Neural progenitor cell (in vitro differentiated cells): ENCODE measurements at places on chromosomes 7 and 10. TPM values are rescaled to one million over a fixed set of nuclear protein-coding genes. Genes with fewer than 3 reads are reported as not detected.

Gene ZNF746
- total RNA-seq: 11.0 and 24.1 TPM in 2 replicates

Gene PLAC9
- total RNA-seq: not detected in 2 replicates

Gene ANXA8L1
- not detected in 2 replicates for total RNA-seq

- no peak for DNase-seq
Measured at GRCh38 chr10:74896788-74897527, 70.6 kb downstream of the KAT6B start.

- no peak for DNase-seq
Measured at GRCh38 chr10:12628153-12628552, 278.8 kb downstream of the CAMK1D start.

GRCh38 chr10:3237530-3237929 is 64.9 kb upstream of the PITRM1 start:
- no peak for DNase-seq

DNA sequence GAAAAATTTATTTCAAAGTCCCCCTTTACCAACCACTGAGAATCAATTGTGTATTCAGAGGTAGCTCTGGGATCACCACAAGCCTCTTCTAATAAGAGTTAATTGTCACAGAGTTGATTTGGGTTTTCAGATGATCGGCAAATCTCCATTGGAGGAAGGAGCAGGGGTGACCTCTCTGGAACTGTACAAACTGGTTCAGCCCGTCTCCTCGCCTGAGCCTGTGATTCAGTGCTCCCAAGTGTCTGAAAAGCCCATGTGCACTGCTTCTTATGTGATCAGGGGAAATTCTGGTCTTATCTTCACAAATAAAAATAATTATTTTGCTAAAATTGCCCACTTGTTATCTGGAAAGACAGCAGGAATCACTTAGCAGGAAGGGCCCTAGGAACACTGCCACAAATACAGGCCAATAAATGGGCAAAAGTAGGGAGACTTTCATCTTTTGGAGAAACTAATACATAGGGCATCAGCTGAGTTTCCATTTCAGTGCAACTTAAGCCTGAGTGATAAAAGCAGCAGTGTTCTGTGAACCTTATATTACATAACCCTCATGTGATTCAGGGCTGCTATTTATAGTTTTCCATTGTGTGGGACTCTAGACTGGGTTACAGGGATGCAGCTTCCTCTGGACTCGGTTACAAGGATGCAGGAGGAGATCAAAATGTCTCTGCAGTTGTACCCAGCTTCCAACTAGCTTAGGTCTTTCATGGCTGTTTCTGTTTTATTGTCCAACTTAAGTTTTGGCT is 32.3 kb downstream of the CDK1 start:
- no peak for DNase-seq

DNA sequence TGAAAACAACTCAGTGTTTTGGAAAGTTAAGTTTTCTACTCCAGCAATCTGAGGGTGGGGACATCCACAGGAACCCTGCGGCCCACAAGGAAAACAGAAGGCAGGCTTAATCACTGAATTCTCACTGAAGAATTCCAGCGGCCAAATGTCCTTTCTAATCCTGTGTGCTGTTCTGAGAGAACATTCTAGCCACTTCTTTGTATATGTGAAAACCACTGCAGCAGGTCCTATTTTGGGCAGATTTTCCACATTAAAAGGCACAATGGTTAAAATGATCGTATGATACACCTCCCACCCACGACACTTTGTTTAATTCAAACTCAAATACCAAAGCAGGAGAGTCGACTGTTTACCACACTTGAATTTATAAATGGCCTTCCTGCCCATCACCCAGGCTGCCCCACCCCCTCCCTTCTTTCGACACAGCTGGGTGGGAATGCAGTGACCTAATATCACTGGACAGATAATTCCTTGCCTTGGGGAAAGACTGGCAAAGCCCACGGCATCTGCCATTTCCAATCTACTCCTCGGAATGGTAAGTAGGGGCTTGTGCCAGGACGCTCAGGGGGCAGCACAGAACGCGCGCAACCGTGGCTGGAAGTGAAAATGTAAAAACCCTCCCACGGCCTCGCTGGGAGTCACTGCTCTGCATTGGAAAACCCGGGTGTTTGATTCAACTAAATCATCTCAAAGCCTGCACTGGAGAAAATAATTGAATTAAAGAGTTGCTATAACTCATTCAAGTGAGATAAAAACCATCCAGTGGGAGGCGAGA is 67.0 kb downstream of the CTBP2 start:
- no peak for DNase-seq

DNA sequence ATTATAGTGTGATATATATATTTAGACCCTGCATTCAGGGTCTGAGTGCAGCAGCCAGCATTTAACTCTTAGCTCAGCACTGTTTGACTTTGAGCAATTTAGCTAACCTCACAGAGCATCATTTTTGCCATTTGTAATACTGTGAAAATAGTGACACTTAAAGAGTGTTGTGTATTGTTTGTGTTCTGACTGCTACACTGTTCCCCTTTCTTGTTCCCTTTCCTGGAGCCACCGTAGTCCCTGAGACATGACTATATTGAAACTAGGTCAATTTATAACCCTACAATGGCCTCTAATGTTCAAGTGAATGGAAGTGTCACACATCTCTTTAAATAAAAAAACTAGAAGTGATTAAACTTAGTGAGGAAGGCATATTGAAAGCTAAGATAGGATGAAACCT is 20.3 kb upstream of the CD36 start:
- no peak for DNase-seq

- peak; percentile 71 for DNase-seq
Measured at GRCh38 chr7:92695308-92696261, 105.4 kb upstream of the FAM133B start.

DNA sequence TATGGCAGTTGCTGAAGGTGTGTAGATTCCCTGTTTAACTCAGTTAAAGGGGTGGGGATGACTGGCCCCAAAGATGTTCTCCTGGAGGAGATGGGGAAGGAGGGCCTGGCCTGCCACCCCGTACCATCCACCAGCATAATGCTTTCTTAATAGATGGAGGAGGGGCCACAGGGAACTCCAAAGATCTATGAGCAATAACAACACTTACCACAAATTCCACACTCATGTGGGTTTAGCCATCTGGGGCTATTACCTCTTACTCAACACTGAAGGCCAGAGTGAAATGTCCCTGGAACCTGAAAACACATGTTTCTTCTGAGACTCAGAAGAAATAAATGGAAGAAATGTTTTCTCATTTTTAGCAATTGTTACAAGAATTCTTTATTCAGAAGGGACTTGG is 259.0 kb downstream of the CXCL12 start:
- no peak for DNase-seq

GRCh38 chr10:37667736-37668135 is 189.7 kb downstream of the ZNF248 start:
- no peak for DNase-seq

GRCh38 chr7:155226261-155227003 is 71.2 kb upstream of the INSIG1 start:
- DNase-seq: no peak

DNA sequence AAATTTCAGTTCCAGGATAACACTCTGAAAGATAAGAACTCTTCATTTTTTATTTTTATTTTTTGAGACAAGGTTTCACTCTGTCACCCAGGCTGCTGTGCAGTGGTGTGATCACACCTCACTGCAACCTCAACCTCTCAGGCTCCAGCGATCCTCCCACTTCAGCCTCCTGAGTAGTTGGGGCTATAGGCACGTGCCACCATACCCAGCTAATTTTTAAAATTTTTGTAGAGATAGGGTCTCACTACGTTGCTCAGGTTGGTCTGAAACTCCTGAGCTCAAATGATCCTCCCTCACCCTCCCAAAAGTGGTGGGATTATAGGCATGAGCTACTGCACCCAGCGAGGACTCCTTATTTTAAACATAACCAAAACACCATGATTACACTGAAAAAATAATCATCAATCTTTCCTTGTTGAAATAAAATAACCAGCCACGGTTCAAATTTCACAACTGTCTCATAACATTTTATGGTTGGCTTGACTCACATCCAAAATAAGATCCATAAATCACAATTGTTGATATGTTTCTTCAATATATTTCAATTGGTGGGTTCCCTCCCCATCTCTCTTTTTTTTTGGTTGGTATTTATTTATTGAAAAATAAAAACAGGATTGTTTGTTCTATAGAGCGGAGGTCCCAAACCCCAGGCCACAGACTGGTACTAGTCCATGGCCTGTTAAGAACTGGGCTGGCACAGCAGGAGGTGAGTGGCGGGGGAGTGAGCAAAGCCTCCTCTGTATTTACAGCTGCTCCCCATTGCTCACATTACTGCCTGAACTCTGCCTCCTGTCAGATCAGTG is 60.1 kb upstream of the FAM171A1 start:
- no peak for DNase-seq

GRCh38 chr7:137893143-137893742 is 46.5 kb upstream of the DGKI start:
- no peak for DNase-seq

DNA sequence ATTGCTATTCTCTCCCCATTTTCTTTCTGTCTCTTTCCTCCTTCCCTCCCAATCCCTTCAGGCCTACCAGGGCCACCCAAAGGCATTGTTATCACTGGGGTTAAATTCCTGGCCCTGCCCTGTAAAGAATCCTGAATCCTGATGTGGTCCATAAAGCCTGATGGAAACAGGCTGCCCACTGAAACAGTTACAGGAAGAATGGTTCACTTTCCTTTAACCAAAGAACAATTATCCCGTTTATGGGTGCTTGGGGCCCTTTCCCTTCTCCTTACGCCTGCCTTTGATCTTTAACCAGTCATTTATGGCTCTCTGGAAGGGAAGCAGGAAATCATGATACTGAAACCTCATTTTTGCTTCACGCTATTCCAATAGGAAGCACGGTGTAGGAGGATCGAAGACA is 273.1 kb upstream of the NEBL start:
- DNase-seq: peak; percentile 70

- DNase-seq: no peak
Measured at GRCh38 chr7:87127019-87127418, 25.2 kb upstream of the DMTF1 start.

DNA sequence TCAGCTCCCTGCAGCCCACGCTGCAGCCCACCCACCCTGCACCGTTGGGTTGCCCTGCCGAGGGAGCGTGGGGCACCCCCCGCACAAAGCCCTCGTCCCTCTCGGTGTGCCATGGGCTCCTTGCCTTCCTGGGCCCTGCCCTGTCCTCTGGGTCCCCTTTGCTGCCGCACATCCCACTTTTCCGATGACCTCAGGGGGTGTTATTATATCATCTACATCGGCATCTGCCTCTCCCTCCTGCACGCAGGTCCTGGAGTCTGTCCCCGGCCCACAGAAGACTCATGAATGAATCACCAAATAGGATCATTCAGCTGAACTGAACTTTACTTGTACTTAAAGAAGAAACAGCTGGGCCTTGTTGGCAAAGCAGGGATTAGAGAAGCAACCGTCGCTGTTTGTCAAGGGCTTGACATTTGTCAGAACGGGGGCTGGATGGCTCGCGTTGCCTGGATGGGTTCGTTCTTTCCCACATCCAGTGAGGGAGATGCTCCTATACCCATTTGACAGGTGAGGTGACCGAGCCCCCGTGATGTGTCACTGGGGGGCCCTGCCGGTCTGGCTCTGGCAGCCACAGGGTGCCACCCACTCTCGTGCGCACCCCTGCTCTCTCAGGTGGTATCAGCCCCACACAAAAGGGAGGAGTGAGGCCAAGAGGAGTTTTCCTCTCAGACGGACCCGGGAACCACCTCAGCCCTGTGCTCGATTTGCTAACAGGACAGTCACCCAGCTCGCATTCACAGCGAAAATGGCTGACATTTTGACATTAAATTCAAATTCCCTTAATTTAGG is 58.6 kb upstream of the EBF3 start:
- no peak for DNase-seq

GRCh38 chr7:158043551-158044481 is 543.8 kb downstream of the PTPRN2 start:
- no peak for DNase-seq

- DNase-seq: no peak
Measured at GRCh38 chr10:106619346-106619745, 545.2 kb downstream of the SORCS1 start.

DNA sequence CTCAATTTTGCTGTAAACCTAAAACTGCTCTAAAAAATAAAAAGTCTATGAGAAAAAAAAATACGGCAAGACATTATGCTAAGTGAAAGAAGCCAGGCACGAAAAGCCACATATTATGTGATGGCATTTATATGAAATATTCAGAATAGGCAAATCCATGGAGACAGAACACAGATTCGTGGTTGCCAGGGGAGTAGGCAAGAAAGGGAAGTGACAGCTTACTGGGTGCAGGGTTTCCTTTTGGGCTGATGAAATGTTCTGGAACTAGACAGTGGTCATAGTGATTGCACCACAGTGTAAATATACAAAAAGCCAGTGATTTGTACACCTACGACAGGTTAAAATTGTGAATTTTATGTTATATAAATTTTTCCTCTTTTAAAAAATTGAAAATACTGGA is 41.3 kb upstream of the GLI3 start:
- DNase-seq: no peak

- no peak for DNase-seq
Measured at GRCh38 chr7:135368416-135369186, 135.0 kb downstream of the STRA8 start.
